ENCODE measurements at places on chromosomes 11 and 22.

DNA sequence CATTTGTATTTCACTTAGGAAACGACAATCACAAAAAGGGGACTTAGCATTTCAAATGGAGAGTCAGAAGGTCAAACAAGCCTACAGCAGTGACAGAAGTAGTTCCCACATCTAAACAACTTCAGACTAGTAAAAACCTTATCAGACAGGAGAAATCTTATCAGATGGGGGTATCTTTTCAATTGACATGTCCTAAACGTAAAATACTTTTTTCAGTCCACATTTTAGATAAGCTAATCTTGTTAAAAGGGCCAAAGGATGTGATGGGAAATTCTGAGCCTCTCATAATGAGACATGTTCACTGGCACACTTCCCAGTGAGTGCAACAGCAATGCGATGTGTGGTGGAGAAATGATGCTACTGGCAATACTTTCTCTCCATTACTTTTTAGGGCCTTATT is 2.4 kb downstream of the MAPK1 start:
- DNase-seq = peak; percentile 53

- DNase-seq = no peak
These were observed 26.0 kb downstream of the RELT start for GRCh38 chr11:73401924-73402833.

DNA sequence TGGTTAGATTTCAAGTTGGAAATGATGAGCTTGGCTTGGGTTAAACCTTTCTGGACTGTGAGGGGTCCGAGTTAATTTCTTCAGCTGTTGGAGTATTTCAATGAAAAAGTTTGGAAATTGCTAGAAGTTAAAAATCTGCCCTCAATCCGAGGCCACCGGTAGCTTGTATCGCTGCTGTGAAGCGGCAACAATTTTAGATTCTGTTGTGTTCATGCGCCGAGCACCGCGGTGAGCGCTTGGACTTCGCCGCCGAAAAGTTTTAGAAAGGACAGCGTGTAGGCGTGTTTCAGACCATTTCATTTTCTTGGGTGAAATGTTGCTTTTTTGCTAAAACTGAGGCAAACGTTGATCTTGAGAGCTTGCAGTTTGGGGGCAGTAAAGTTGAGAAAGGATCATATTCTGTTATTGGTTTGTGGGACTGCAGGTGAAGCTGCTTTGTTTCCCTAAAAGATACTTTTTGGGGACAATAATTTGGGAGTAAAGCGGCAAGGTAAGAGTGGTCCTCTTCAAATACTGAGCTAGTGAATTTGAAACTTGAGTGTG is 928 bp downstream of the FBXO7 start:
- DNase-seq = no peak

GRCh38 chr22:33030923-33031525 is 27.2 kb downstream of the SYN3 start:
- DNase-seq = no peak

- no peak for DNase-seq
These were observed at the start of gene LGALS12 for GRCh38 chr11:63505857-63506528. TSS of gene LGALS12 (plus strand) at chr11:63506084. CDS start at chr11:63506459, 375 bp downstream.

- DNase-seq = no peak
These were observed 53.6 kb upstream of the CSNK2A3 start for GRCh38 chr11:11406652-11407051.

DNA sequence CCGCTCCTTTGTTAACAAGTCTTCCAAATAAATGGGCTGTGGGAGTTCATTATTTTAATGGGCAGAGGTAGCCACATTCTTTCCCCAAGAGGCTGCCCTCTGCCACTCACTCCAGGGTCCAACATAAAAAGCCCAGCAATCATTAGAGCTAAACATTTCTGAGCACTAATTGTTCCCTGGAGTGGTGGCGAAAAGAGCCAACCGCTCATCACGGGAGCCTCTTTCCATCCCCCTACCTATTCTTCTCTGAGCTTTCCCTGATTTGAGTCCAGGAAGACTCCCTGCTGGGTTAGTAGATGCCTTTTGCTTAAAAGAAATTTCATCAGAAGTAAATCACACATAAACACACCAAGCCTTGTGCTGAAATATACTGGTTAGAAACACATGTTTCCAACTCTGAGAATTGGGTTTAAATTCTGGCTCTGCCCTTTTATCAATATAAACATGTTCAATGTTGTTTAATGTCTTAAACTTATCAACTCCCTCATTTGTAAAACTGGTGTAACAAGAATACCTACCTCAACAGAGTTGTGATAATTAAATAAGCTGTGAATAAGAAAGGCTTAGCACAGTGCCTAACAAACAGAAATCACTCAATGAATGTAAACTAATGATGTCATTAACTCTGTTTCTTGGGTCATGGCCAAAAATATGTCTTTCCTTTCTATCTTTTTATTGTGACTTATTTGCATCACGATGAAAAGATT is at the start of gene OR5A2:
TSS of gene OR5A2 (minus strand) at position 53 of the 707 bp plus-strand sequence. CDS start 3,460 bp downstream, outside the sequence.
- no peak for DNase-seq

DNA sequence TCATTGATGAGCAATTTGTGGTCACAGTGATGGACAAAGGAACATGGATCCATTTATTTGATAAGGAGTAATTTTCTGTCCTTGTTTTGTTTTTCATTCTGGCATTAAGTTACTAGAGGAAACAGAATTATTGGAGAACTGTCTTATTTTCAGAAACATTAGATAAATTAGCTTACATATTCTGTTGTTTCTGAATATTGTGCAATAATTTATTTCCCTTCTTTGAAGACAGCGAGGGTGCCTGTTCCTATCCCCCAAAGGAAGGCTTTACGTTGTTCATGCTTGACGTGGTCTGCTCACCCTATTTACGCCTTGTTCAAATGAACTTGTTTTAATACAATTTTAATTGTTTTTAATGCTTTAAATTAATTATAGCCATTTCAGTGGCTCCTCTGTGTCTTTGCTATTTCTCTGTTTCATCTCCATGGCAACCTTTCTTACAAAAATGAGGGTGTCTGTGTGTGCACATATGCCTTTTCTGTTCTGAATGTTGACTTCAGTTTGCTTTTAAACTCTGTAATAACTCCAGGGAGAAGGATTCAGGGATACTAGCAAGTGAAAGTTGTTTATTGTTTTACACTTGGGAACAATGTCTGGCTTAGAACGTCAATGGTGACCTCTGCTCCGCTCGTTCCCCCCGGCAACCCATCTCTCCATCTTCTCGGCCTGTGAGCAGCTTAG is 138.3 kb upstream of the PLET1 start:
- no peak for DNase-seq

DNA sequence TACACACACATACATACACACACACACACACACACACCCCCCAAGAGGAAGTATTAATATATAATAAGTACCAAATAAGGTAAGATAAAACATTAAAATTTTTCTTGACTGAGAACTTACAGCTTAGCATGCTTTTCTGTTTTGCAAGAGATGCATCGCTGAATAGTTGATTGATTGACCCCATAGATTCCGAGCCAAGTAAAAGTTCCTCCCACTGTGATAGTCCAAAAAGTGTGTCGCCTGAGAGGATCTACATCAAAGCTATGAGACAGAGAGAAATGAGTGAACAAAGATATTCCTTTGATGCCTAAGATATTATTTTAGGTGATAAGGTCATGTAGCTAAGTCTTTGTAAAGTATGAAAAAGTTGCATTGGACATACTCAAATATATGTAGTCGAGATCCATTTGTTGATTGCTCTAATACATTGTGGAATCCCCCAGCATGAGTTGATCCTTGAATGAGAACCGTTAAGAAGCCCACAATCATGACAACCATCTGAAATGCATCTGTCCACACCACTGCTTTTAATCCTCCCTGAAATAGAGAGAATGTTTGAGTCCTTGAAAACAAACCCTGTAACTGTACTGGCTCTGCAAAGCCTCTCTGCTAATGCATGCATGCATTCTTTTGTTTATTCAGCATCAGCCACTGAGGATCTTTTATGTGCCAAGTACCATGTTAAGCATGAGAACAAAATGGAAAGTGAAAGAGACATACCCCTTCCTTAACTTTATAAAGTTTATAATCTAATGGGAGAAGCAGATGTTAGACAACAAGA is 18.3 kb downstream of the SLC5A12 start:
- no peak for DNase-seq

DNA sequence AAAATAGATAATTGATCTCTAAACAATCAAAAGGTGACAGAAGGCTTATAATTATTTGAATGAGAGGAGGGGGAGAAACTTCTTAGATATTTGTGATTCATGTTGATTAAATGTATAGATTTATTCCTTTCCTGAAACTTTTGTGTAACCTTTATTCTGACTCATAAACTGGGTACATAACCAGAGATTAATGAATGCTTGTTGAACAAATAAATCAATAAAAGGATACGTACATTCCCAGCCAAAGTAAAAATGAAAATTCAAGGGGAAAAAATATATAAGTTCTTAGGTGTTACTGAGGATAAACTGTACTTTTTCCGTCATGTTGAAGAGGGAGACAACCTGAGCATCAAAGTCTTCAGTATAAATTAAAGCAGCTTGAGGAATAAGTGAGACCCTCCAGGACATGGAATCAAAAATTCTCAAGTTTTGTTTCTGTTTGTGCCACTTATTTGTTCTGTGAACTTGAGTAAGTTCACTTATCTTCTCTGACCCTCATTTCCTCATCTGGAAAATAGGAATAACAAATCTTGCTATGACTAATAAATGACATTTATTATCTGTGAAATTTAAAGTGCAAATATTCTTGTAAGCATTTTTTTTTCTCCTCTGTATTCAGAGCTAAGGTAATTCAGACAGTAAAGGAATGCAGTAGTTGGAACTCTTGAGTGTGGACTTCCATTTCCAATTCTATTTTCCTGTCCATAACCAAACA is 195.4 kb downstream of the METTL15 start:
- DNase-seq = no peak

GRCh38 chr11:92387859-92388258 is 163.2 kb downstream of the FAT3 start:
- DNase-seq = no peak

All from AG04449 (cell line).